ENCODE measurements at places on chromosomes 2 and 18.
A peak's percentile ranks its signal among the peaks of the same experiment; 100 is the strongest.

DNA sequence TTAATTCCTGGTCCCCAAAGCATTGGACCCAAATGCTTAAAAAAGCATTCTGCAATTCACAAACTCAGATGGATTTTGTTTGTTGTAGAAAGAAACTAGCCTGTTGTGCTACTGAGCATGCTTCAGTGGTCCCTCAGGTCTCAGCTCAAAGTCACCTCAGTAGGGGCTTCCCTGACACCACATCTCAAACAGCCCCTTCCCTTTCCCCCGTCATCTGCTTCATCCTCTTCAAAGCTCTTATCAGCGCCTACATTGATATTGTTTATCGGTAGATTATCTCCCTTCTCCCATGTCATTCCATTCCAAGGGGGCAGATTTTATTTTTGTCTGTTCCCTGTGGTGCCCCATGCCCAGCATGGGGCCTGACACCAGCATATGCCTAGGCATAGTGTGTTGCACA, 172.9 kb downstream of the CELF4 start:
- no peak for DNase-seq

DNA sequence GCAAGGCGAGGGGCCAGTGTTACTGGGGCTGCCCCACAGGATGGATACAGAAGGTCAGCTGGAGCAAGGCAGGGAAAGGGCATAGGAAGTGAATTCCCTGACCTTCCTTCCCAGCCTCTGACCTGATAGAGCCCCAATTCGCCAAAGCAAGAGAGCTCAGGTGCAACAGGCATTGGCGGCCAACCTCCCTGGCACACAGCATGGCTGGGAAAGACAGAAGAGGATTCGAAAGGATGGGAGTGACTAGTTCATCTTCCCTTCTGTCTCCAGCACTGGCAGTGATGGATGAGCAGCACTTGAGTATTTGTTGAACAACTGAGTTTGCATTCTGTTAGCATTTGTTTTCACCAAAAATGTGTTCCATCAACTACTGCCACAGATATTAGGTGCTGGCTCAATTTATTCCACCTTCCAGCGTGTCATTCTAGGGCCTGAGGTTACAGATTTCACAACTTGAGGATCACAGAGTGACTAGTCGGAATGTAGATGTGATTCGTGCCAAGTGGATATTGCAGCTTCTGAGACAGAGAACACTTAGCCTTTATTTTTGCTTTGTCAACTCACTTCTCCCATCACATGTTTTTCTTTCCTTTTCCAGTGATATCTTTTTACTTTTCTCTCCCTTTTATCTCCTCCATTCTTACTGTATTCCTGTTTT, 6.2 kb downstream of the COPS8 start:
- DNase-seq, result peak; percentile 53

DNA sequence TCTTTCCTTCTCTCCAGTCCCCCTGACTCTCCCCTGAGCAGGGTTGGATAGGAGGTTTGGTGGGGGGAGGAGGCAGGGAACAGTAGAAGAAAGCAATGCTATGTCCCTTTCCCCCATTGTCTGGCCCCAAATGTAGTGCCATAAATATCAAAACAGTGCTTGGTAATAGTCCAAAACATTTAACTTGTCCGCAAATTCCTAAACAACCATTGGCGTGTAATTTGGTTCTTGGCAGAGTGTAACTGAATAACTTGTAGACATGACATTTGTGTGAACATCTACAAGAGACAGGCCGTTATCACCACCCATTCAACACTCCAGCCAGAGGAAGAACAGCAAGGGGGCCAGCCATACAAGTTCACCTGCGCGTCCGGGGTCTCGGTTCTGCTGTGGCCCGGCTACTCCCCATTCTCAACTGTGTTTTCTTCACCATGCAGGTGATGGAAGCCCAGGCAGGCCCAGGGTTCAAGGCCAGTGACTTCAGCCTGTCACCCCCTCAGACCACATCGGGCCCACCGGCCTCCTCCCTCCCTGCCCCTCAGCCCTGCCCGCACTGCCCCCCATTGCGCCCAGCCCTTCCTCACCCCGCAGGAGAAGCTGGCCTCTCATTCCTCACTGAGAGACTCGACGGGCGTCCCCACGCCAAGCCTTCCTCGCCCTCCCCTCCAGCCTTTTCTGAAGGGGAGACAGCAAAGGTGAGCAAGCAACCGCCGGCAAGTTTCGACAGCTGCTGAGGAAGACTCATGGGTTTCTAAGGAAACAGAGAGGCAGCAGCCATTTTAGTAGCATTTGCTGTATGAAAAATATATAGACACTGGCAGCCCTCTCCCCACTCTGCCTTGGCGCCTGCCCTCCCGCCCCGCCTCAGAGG, 699 bp upstream of the RAPGEF4 start:
- no peak for DNase-seq

GRCh38 chr2:48210189-48210588, 303.9 kb upstream of the FBXO11 start:
- no peak for DNase-seq

DNA sequence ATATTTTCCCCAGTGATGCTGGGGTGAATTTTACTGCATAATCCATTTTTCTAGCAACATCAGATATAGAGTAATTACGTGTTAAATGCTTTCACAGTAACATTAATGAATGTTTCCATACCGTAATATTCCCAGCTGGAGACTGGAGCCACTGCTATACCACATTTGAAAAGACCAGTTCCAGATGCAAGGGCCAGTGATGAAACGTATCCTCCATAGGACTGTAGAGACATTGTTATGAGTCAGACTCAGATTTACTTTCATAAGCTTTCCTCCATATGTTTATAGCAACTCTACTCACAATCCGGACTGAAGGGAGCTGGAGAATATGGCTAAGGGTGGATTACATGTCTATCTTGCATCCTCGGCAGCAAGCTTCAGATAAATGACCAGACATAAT, 22.7 kb upstream of the GCG start:
- no peak for DNase-seq

DNA sequence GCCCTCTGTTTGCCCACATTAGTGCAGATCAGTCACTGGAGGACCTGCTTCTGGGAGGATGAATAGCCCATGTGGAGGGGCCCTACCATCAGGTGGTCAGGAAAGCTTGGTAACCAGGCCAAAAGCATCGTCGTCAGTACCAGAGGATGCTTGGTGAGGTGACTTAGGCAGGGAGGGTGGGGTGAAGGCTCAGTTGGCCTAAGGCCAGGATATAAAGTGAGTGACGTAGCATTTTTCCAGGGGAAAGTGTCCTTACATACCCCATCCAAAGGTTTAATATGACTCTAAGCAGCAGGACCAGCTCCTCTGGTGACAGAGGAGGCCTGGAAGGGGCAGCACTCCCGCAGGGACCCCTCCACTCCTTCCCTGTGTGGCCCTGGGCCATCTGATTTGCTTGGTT, 27.7 kb upstream of the DNMT3A start:
- DNase-seq, result no peak

- DNase-seq, result no peak
Measured at GRCh38 chr2:136222862-136223261, 104.9 kb upstream of the CXCR4 start.

DNA sequence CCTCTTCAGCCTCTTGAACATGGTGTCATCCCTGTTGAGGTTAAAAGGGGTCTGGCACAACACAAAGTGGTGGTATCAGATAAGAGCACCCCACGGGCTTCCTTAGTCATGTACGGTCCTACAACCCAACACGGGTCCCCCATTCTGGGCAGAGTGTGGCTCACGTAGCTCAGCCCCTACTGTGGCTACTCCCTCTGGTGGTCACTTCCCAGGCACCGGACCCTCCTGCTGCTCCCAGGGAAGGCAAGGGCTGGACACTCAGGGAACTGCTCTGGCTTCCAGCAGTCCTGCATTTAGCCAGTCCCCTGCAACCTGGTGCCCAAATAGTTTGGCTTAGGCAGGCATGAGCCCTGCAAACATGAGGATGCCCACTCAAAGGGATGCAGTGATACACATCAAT, 58.6 kb downstream of the GALNT14 start:
- no peak for DNase-seq

- DNase-seq, result no peak
Measured at GRCh38 chr2:102455061-102455670, 17.9 kb upstream of the SLC9A4 start.

DNA sequence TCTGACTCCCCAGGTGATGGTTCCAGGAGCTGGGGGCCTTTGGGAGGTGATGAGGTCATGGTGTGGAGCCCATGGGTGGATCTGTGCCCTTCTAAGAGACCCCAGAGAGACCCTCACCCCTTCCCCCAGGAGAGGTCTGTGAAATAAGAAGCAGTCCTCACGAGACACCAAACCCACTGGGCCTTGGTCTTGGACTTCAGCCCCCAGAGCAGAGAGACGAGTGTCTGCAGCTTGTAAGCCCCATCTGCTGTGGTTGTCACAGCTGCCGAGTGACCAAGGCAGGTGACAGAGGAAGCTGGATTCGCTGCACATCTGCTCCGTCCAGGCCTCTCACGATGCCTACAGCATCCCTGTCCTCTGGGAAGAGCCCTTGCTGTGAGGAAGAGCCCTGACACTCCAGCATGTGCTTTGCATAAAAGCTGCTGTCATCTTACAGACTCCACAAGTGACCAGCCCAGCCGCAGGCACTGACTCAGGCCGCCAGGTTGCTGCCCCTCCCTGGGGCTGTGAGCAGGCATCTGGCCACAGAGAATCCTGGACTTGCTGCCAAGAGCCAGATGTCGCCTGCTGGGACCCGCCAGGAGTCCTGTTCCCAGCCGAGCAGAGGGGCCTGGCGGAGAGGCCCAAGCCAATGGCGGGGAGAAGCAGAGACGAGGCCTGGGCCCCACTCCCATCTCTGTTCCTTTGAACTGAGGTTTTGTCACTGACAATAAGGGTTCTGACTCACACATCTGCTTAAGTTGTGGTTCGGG, 150.8 kb downstream of the PXDN start:
- DNase-seq, result peak; percentile 70

- DNase-seq, result no peak
Measured at GRCh38 chr2:43136876-43137275, 89.5 kb downstream of the ZFP36L2 start.

DNA sequence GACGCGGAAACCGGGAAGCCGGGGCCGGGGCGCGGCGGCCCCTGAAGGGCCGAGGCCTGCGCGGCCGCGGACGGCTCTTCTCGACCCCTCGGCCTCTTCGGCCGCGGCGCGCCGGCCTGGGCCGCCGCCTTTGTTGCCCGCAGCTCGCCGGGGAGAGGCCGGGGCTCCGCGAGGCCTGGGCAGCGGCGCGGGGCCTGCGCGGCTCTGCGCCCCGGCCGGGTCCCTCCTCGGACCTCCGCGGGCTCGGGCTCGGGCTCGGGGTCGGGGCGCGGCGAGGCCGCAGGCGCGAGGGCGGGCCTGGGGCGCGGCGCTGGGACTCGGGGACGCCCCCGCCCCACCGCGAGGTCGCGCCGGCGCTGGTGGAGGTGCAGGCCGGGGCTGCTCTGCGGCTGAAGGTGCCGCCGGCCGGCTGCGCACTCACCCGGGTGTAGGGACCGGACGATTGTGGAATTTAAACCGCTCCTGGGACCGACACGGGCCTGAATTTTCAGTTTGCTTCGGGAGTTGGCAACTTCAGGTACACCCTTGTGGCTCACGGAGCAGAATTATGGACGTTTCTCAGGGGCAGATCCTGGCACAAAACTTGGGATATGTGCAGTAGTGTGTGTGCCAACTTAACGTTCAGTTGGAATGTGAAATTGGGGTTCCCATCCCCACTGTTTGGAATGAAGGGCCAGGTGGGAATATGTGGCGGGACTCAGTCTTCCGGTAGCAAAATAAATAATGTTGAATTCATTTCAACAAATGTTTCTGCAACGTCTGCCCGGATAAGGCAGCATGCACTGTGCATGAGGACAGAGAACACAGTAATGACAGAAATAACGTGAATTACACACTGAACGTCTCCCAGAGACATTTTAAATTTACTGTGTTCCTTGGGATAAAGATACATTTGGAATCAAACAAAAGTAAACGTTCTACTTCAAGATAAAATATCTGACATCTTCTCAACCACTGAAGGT, 787 bp downstream of the SOCS6 start:
- DNase-seq, result no peak

DNA sequence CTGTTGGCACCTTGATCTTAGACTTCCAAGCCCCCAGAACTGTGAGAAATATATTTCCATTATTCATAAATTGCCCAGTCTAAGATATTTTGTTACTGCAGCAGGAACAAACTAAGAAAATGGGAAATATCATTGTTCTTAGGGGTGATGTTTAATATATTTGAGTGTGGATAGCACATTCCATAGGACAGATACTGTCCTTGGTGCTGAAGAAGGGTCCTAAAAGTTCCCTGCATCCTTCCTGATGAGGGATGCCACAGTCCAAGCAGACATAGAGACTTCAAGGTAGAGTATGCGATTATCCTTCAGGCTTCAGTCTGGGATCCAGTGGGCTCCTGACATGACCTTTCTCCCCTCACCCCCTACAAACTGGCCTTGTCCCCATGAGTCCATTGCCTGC, 689.0 kb downstream of the TDRD15 start:
- no peak for DNase-seq

DNA sequence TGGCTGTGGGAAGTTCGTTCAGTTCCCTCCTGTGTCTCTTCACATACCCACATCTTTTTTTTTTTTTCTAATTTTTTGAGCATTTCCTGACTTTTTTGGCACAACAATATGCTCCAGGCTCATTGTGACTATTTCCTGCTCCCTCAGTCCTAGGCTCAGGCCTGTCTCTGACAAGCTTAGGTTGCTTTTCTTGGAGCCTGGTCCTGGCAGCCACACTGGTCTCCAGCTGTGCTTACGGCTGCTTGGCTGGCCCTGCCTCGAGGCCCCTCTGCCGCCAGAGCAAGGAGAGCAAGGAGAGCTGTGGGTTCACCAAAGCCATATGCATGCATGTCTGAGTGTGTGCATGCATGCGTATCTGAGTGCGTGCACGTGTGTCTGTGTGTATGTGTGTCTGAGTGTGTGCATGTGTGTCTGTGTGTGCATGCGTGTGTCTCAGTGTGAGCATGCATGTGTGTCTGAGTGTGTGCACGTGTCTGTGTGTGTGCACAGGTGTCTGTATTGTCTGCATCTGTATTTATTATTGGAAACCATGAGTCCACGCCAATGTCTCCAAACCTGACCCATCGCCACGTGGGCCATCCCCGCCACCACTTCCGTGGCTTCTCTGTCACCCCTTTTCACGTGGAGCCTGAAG, 766.1 kb upstream of the SALL3 start:
- no peak for DNase-seq

- no peak for DNase-seq
Measured at GRCh38 chr2:232438091-232438490, 17.9 kb upstream of the ALPI start.

GRCh38 chr2:149075105-149075504, 36.6 kb downstream of the LYPD6B start:
- no peak for DNase-seq

DNA sequence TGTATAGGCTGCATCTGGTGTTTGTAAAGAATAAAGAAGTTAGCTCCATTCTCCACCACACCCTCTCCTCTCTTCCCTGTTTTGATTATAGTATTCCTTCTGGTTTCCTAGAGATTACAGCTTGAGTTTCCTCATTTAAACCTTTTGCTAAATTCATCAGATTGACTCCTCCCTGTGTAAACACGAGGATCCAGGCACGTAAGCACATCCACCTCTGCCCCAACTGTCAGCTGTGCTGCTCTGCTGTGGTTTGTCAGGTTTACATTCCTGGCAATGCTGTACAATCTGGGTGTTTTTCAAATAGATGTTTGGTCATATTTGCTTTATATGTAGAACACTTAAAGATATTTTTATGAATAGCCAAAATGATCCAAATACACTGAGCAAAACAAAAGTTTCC, 302.8 kb downstream of the PTGR3 start:
- DNase-seq, result no peak

- no peak for DNase-seq
Measured at GRCh38 chr2:195304310-195304709, 352.7 kb upstream of the SLC39A10 start.
